ENCODE measurements at places on chromosomes 3 and 15.

DNA sequence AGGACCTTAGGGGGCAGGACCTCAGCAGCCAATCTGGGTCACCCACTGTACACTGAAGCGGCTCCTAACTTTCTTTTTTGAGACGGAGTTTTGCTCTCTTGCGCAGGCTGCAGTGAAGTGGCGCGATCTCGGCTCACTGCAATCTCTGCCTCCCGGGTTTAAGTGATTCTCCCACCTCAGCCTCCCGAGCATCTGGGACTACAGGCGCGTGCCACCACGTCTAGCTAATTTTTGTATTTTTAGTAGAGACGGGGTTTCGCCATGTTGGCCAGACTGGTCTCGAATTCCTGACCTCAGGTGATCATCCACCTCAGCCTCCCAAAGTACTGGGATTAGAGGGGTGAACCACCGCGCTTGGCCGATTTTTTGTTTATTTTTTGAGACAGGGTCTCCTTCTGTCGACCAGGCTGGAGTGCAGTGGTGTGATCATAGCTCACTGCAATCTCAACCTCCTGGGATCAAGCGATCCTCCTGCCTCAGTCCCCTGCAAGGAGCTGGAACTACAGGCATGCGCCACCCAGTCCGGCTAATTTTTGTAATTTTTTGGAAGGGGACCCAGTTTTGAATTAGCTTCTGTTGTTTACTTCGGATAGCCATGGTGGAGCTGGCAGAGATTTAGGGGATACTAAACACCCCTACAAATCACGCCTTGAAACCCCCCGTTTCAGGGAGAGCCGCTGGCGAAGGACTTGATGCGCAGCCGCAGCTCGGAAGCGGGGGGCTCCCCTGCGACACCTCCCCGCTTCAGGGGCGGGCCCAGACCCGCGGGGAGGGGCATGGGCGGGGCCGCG, 1.5 kb upstream of the CLK3 start:
- DNase-seq: no peak

- no peak for DNase-seq
Measured at GRCh38 chr3:184733971-184734608, 22.2 kb upstream of the MAGEF1 start.

DNA sequence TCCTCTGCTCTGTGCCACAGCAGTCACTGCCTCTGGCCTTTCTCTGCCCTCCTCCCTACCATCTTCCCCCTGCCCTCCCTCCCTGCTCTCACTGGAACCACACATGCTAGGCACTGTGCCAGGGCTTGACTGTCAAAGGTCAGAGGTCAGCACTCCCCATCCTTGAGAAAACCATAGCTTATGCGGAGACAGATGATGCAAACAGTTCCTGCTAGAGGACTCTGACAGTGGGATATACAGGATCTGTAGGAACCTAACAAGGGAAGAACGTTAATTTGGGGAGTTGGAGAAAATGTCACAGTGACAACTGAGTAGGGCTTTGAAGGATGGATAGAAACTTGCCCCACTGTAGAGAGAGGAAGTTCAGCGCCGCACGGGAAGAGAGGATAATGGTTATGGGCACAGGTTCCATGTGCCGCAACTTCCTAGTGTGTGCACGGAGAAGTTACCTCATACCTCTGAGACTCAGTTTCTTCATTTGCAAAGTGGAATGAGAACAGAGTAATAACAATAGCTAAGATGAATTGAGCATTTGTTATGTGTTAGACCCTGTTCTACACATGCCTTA, 29.3 kb upstream of the XYLB start:
- no peak for DNase-seq

DNA sequence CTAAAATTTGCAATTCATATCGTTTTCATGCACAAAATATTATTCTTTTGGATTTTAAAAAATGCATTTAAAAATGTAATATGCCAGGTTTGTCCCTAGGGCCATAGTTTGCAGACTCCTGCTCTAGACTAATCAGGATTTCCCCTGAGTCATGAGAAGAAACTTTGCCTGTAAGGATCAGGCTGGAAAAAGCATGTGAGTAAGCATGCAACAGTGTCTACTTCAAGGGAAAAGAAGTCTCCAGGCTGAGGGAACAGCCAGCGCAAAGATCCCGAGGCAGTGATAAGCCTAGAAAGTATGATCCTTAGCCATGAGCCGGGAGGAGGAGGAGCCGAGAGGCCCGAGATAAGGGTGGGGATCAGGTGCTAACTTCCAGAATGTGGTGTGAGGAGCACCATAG, 382.8 kb upstream of the CFAP20DC start:
- DNase-seq: no peak

DNA sequence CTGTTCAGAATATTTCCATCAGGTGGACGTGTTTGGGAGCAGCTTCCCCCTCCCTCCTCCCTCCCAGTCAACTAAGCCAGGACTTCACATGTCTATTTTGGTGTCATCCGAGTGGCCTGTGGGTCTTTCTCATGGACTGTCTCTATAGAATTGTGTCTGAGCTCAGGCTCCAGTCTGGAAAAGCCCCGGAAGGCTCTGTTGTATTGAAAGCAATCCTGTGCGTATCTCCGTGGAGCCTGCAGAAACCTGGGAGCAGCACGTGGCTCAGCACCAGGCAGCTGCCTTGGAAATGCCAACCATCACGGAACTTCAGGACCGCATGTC, 25.2 kb downstream of the COLQ start:
- no peak for DNase-seq

GRCh38 chr3:43894176-43895049, 203.7 kb downstream of the ABHD5 start:
- DNase-seq: no peak

- DNase-seq: no peak
Measured at GRCh38 chr15:69718916-69719315, 266.3 kb downstream of the RPLP1 start.

DNA sequence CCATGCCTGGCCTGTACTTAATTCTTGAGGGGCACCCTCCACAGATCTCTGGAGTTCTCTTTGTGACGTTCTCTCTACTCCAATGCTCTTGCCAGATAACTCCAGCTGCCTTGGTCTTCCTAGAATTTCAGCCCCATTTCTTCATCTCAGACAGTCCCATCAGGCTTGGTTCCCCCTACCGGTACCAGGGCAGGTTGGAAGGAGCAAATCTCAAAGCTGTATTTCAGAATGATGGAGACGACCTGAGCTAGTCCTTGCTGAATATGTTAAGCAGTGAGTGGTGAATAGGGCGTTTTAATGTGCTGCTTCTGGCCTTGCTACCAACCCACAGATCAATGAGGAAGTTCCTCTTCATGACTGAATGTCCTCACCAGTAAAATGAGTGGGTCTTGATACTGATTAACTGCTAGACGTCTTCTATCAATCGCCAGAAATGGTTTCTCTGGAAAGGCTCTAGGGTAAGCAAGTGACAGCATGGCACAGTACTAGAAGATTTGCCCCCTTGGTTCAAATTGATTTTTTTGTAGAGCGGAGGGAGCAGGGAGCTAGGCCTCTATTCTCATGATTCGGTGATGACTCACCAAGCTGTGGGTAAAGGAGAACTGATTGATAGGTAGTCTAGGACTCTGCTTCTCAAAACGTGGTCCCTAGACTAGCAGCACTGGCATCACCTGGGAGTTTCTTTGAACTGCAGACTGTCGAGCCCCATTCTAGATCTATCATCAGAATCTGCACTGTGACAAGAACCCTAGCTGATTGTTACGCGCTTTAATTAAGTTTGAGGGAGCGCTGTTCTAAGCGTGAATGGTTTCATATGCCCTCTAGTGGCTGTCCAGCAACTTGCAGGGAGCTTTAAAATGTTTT, 67.8 kb downstream of the UBP1 start:
- DNase-seq: peak; percentile 9

GRCh38 chr3:31247850-31248562, 284.7 kb upstream of the STT3B start:
- no peak for DNase-seq

DNA sequence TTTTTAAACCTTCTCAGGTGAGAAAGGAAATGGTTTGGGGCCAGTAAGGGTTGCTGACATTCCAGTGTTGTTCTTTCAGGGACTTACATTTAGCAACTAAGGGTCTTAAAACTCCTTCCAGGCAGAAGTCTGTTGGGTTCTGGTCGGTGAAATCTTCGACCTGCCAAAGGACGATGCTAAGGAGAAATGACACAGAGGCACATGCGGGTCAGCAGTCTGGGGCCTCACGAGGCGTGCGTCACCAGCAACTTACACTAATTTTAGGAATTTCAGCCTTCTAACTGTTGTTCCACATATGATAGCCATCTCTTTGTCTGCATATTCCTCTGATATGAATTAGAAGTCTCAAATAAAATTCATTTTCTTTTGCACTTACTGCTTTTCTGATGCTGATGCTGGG, 64.1 kb upstream of the TMEM108 start:
- DNase-seq: no peak

- DNase-seq: no peak
Measured at GRCh38 chr3:175383371-175383770, 524.2 kb downstream of the NAALADL2 start.

- DNase-seq: no peak
Measured at GRCh38 chr3:160804762-160805161, 48.7 kb downstream of the PPM1L start.

- no peak for DNase-seq
Measured at GRCh38 chr15:71129669-71130068, 14.4 kb downstream of the THSD4 start.

DNA sequence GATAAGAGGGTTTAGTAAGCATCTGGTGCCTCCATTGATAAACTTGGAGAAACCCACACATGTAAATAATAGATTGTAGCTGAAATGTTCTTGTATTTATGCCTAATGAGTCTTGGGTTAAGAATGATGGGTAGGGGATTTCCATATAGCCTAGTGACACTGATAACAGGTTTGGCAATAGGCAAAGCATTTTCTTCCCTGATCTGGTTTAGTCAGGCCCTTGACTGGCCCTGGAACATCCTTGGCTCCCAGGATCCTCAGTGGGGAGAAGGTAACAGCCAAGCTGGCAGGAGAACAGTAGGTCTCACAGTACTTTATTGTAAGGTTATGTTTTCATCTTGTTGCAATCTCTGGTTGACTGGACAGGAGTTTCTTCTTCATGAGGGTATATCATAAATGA, 228.4 kb downstream of the DIPK2A start:
- no peak for DNase-seq

GRCh38 chr15:72809329-72809728, 25.8 kb upstream of the ADPGK start:
- no peak for DNase-seq

- DNase-seq: no peak
Measured at GRCh38 chr15:62928242-62928999, 114.1 kb upstream of the TPM1 start.

DNA sequence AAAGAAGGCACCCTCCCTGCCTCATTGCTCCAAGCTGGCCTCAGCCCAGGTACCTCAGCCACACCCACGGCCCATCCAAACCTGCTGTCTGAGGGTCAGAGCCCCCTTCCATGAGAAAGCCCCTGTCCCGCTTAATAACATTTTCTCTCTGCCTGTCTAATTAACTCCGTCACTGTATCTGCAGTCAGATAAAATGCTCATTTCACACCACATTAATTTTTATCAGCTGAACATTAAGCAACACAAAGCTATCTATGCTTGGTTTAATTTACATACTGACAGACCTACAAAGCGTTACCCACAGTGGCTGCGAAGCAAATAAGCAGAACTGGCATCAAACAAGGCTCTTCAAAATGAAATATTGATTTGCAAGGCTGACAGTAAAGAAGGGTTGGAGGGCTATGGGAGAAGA, 309.8 kb upstream of the ICE2 start:
- no peak for DNase-seq

All from stimulated activated CD8-positive, alpha-beta memory T cell treated with anti-CD3 and anti-CD28 coated beads, Interleukin-4, amount 100 ng/mL, for 1 hour (primary cell).